ENCODE measurements at places on chromosomes 6 and 20. TPM values are rescaled to one million over a fixed set of nuclear protein-coding genes. Genes with fewer than 3 reads are reported as not detected.

DNA sequence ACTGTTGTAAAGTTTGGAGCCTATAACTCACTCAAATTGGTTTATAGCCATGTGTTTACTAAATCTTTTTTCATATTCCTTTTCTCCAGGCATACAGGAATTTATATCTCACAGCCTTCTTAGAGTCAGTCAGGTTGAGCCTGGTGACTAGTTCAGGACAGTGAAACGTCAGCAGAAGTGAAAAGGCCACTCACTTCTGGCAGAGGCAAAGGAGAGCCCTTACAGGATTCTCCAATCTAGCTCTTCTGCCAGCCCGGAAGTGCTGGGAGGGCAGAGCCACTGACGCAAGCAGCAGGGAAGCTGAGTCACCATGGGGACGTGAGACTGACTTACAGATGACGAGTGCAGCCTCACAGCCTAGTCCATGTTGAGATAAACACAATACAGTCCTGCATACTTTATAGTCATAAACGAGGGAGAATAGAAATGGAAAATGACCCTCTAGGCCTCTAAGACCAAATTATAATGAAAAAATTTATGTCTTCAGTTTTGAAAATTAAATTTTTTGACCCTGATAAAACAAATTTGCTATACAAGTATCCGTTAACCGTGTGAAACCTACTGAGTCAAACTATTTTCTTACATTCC, 1.3 kb downstream of the PXT1 start:
- DNase-seq = peak; percentile 92

- DNase-seq = no peak
Measured at GRCh38 chr20:1431158-1431557, 35.5 kb downstream of the NSFL1C start.

GRCh38 chr20:41426086-41426830, 59.6 kb upstream of the EMILIN3 start:
- no peak for DNase-seq

PKHD1 gene
- total RNA-seq = not detected

TRIM10 gene
- total RNA-seq = not detected
